ENCODE measurements at places on chromosomes 2 and 18.

DNA sequence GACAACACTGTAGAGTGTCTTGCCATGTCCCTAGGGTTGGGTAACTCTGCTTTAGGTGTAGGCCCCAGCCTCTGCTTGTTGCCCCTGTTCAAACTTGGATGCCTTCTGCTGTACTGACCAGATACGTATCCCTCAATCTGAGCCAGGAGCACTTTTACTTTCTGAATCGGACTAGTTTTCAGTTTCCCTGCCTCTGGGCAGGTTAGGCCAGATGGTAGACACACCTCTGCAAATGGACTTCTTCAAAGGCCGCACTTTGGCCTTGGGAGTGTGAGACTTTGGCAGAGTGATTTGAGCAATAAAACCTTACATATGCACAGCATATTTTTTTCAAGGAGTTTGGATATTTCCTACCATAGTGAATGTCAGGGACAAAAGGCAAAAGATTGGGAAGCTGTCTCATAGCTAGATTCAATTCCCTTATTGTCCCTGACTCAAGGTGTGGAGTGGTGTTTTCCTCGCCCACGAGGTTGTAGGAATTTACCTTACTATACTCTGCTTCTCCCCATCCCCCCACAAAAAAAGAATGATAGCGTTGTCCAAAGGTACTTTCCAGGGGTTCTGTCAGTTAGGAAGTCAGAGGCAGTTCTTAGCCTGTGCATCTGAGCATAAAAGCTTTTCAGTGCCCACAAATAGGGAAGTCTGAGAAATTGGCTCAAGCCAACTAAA is 15.3 kb upstream of the PARD3B start:
- DNase-seq = no peak

DNA sequence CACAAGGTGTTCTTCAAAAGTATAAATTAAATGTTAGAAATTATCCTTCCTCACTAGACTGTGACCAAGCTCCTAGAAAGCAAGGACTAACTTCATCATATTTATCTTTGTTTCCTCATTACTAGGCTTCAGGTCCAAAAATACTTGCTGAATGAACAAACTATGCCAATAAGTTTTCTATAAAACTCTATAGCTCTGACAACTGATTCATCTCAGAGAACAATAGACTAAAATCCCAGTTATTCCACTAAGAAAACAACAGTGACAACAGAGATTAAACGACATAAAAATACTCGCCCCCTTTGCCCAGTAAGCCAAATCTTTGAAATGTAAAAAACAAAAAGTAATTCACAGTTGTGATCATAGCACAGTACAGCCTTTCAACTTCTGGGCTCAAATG is 13.6 kb downstream of the TLK1 start:
- no peak for DNase-seq

- DNase-seq = no peak
Measured at GRCh38 chr2:8416849-8417832, 264.7 kb upstream of the ID2 start.

GRCh38 chr18:6109743-6110142 is 214.4 kb upstream of the TMEM200C start:
- no peak for DNase-seq

- DNase-seq = peak; percentile 93
Measured at GRCh38 chr18:9323750-9324445, 10.7 kb upstream of the TWSG1 start.

DNA sequence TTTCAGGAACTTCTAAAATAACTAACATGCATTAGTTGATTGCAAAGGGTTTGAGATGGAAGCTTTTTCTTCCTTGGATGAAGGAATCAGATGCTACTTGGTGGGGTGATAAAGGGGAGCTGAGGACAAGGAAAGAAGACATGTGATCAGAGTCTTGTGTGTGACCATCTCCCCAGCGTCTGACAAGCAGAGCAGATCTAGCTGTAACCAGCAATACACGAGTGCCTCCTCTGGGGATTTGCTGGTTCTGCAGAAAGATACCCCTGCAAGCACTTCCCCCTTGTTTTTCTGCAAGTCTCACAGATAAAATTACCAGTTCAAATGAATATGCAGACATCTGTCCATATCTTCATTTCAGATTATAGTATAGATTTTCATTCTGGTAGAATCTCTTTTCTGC is 2.7 kb downstream of the CDH7 start:
- DNase-seq = no peak

GRCh38 chr18:44866103-44866502 is 185.4 kb downstream of the SETBP1 start:
- DNase-seq = no peak

DNA sequence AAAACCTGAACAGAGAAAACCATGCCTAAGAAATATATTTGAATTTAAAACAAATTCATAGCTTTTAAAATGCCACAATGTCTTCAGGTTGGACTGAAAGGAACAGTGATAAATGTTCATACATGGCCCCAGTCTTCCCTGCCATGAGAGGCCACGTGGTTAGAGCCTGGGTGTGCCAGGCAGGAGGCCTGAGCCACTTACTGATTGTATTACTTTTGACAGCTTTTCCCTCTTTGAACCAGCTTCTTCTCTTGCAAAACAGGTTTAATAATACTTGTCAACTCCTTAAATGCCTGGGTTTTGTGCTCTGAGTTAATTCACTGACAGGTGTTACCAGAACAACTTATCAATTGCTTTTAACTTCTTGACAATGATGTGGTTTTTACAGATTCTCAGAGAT is 27.0 kb downstream of the RBKS start:
- DNase-seq = no peak

GRCh38 chr2:60884800-60885199 is 3.4 kb downstream of the REL start:
- peak; percentile 51 for DNase-seq

DNA sequence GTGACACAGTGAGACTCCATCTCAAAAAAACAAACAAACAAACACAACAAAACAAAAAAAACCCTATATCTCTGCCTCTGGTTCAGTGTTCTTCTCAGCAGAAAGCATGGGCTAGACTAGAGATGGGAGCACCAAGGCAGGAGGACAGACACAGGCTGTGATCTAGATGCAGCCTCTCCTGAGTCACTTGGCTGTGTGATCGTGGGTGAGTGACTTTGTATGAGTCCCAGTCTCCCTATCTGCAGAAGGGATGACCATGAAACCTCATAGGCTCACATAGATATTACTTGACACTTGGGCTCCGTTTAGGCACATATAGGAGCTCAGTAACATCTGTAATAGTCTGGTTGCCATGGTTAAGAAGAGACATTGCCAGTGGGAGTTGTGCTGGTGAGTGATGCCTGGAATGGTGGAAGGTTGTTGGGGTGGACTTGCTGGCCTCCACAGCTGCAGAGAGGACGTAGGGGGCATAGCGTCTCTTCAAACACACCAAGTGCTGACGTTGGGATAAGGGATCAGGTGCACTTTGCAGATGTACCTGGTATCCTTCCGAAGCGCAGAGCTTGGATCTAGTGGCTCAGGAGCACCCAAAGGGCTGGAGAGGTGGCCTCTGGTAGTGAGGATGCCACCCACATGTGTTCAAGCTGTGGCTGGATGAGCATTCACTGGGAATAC is 318.9 kb upstream of the HS6ST1 start:
- DNase-seq = no peak

- DNase-seq = peak; percentile 51
Measured at GRCh38 chr2:168118733-168119514, 128.5 kb downstream of the STK39 start.

DNA sequence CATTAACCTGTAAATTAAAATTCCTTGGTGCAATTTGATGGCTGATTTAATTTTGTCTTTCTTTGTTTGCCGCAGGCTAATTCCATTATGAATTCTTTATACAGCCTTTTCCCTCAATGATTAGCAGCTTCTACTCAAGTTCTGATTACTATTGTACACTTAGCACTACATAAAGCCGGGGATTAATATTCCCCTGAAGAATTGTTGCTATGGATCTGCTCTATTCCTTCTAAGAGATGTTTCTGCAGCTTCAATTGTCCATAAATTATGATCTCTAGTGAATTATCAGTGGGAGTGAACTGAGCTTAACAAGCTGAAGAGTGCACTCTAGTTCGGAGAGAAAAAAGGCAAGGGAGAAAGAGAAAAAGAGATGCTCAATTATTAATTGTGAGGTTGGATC is 433.7 kb upstream of the SPRED2 start:
- no peak for DNase-seq

- DNase-seq = no peak
Measured at GRCh38 chr2:71596011-71596410, 142.7 kb downstream of the DYSF start.

GRCh38 chr2:186477790-186478189 is 8.3 kb upstream of the ZC3H15 start:
- DNase-seq = no peak

DNA sequence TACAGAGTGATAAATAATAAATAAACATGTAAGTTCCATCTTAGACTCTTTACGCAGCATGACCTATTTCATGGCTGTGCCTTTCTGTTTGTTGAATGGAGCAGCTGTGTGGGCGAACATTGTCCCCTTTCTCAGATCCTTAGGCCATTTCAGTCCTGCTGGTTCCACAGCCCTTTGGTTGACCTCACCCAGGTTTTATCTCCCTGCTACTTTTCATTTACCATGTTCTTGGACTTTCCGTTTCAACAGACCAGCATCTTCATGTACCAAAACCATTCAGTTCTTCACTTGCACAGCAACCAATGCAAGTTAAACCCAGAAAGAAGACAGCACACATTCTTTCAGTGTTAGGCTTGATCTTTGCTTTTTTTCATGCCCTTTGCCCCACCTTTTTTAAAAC is 83.8 kb downstream of the XRCC5 start:
- DNase-seq = no peak

- no peak for DNase-seq
Measured at GRCh38 chr2:233060501-233060979, 398 bp downstream of the INPP5D start.

DNA sequence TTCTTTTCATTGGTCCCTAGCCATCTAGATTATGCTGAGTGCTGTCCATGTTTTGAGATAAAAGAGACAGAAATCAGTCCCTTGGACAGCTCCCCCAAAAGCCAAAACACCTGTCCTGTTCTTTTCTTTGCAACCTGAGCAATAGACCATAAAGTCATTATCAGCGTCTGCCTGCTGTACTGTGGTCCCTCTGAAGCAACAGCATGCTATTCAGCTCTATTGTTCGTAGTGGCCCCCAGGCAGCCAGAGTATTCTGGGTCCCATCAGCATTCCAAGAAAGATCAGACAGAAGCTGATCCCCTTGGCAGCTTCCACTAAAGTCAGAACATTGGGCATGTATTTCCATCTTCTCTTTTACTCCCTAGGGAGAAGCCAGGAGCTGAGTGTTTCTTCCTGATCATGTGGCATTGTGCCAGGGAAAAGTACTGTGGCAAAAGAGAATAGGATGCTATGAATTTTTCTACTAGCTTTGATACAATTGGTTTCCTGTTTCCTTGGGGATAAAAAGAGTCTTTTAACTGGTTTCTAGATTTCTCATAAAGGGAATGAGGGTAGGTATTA is 33.6 kb upstream of the ZSWIM2 start:
- DNase-seq = no peak

GRCh38 chr18:54163453-54163852 is 61.0 kb downstream of the MBD2 start:
- no peak for DNase-seq

DNA sequence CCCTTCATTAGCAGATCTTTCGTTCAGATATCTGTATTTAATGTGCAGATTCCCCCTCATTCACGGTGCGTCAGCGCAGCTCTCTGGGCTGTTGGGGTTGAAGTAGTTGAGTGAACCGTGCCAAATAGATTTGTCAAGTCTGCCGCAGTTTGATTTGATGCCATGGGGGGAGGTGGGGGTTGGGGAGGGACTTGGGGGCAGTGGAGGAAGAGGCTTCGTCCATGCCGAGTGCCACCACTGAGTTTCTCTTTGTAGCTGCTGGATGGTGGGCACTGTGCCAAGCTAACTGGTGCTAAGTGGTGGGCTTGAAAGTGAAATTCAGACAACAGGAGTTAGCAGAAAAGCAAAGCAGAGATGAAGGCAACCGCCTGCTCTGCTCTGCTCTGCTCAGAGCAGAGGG is 47.9 kb downstream of the NRP2 start:
- DNase-seq = peak; percentile 38

- peak; percentile 30 for DNase-seq
Measured at GRCh38 chr18:23723121-23723520, 33.9 kb downstream of the LAMA3 start.

- no peak for DNase-seq
Measured at GRCh38 chr18:40769786-40770185, 1185.2 kb upstream of the PIK3C3 start.

DNA sequence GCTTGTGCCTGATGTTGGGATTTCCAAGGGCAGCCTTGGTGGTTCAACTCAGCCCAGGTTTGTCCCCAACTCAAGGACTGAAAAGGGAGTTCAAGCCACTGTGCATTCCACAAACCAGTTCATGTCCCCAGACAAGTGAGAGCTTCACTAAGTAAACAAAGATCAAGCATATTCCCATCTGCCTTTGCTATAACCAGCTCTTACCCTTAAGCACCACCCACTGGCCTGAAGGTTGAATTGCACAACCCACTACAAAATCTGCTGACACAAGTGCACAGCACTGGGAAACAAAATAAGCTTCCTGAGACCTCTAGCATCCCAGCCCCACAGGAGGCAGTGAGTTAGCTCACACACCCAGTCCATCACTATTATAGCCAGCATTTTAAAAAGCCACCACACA is 516.7 kb downstream of the NR4A2 start:
- no peak for DNase-seq

GRCh38 chr18:62651276-62652056 is 63.9 kb upstream of the PHLPP1 start:
- no peak for DNase-seq

DNA sequence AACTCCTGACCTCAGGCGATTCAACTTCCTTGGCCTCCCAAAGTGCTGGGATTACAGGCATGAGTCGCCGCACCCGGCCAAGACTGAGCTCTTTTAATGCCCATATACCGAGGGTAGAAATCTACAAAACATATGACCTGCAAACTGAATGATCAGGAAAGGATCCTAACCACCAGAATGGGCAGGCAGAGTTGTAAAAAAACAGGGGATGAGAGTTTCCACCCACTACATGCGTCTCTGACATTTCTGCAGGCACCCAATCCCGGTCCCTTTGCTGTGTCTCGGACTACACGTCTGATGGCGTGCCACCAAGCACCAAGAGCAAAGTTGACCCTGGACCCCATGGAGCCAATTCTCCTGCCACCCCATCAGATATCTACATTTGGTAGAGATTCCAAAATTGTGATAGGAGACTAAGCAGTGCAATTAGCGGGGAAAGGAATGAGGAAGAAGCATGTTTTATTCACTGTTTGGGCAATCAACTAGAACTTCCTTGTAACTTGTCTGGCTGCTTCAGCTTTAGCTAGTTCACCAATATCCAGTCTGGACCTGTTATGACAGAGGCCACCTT is 74.1 kb downstream of the ATP8B1 start:
- no peak for DNase-seq

GRCh38 chr2:14896330-14897030 is 264.0 kb downstream of the LRATD1 start:
- no peak for DNase-seq

- no peak for DNase-seq
Measured at GRCh38 chr18:76801567-76802505, 20.5 kb upstream of the ZNF236 start.

GRCh38 chr2:128911276-128911675 is 592.6 kb upstream of the HS6ST1 start:
- DNase-seq = no peak

- no peak for DNase-seq
Measured at GRCh38 chr18:46296656-46297055, 192.5 kb downstream of the HAUS1 start.
